ENCODE measurements at places on chromosomes 12 and 14.

GRCh38 chr12:31353750-31354708 is 28.1 kb upstream of the SINHCAF start:
- no peak for DNase-seq

GRCh38 chr12:105206686-105207374 is 29.1 kb downstream of the APPL2 start:
- no peak for DNase-seq

DNA sequence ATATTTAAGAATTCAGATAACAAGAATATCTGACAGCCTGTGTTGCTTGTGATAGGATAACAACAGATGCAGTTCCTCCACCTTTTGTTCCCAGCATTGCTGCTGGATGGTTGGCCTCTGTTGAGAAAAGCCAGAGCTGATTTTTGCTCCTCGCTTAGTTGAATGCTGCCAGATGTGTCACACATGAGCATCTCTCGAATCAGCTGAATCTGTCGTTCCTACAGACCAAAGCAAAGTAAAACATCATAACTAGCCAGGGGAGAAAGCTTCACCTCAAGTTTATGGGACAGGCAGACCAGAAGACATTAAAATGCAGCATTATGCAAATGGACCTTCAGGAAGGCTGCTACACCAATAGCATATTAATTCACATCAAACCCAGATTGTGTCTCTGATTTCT is 20.1 kb downstream of the RACGAP1 start:
- no peak for DNase-seq

GRCh38 chr14:73833034-73833433 is 18.6 kb upstream of the PTGR2 start:
- DNase-seq = no peak

DNA sequence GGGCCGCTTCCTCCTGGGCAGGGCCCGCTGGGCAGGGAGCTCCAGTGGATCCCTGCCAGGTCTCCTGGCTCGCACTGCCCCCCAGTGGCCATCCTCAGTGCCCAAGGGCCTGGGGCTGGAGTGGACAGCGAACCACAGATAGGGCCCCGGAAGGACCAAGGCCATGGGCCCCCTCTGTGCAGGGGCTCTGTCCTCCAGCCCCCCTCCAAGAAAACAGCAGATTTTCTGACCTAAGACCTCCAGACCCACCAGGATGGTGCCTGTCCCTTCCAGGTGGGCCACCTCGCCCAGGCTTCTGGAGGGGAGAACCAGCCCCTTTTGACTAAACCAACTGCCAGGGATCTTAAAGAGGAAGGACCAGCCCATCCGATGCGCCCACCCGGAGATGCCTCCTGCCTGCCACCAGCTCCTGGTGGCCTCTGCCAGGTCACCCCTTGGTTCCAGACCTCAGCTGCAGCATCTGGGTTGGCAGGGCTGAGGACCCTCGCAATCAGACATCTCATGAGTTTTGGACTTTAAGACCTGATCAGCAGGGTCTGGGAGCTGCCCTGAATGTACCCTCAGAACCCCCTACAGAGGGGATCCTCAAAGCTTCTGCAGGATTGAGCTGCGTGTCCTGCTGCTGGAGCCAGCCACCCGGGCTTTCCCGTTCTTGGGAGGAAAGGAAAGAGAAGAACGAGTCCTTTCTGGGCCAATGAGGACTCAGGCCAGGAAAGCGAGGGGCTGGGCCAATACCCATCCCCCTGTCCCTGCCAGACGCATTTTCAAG is 325.8 kb upstream of the DIO3 start:
- DNase-seq = peak; percentile 78

GRCh38 chr12:80183939-80184338 is 84.6 kb downstream of the OTOGL start:
- no peak for DNase-seq

DNA sequence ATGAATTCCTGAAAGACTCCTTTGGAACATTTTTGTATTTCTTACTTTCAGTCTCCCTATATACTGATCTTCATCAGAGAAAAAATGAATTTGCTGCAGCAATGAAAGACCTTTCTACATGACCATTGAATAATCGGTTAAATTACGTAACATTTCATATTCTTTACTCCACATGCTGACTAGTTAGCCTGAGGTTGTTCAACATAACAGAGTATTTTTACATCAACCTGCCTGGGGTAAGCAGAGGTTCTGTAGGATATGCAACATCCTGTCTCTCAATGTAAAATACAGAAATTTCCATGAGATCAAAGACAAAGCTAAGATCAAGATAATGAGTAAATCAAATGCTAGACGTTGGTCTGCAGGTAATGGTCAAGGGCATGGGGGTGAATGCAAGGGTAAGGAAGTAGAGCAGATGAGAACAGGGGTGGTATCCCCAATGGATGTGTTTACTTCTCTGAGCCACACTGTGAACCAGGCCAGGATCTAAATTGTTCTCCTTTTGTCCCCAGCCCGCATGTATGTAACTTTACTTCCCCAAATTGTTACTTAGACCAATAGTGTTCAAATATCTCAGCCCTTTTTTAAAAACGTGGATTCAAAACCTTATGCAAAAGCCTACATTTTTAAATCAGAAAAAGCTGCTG is 45.4 kb downstream of the DUSP6 start:
- DNase-seq = no peak

GRCh38 chr14:49303946-49304516 is 282.1 kb downstream of the RPS29 start:
- no peak for DNase-seq

- no peak for DNase-seq
Measured at GRCh38 chr14:29442696-29443095, 485.0 kb downstream of the PRKD1 start.

- DNase-seq = peak; percentile 10
Measured at GRCh38 chr12:27123642-27124041, 41.3 kb upstream of the C12orf71 start.

GRCh38 chr12:29907461-29907860 is 123.7 kb upstream of the TMTC1 start:
- no peak for DNase-seq

- peak; percentile 35 for DNase-seq
Measured at GRCh38 chr14:90599748-90600507, 203.1 kb downstream of the CALM1 start.

DNA sequence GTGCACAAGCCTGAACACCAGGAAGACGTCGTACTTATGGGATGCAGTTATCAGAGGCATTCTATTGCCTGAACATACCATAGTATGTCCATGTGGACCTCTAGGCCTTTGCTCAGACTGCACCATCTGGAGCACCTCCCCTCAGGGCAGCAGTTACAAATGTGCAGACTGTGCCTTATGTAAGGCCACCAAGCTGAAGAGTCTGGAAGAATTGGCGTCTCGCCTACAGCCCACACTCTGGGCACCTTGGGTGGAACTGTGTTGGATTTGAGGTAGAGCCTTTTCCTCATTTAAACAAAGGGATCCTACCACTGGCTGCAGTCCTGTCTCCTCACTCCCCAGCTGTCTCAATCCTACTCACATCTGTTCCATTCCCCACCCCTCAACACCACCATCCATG is 204.3 kb upstream of the FRMD6 start:
- no peak for DNase-seq

DNA sequence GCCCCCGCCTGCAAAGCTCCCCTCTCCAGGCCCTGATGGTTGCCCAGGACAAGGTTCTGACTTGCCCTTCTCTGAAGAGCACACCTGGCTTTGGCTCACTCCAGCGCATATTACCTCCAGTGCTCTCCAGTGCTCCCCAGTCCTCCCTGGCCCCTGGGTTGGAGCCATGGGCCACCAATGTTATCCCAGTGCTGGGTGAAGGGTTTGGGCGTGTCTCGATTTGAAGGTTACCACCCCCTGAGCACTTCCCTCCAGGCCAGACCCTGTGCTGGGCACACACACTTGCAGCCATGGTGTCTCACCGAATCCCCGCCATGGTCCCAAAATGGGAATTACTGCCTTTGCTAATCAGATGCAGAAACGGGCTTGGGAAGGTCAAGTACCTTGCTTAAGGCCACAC is 11.1 kb downstream of the RITA1 start:
- DNase-seq = no peak

- DNase-seq = no peak
Measured at GRCh38 chr12:103793046-103793445, 48.0 kb downstream of the NT5DC3 start.

GRCh38 chr14:54278087-54278486 is 118.7 kb upstream of the CDKN3 start:
- DNase-seq = no peak

DNA sequence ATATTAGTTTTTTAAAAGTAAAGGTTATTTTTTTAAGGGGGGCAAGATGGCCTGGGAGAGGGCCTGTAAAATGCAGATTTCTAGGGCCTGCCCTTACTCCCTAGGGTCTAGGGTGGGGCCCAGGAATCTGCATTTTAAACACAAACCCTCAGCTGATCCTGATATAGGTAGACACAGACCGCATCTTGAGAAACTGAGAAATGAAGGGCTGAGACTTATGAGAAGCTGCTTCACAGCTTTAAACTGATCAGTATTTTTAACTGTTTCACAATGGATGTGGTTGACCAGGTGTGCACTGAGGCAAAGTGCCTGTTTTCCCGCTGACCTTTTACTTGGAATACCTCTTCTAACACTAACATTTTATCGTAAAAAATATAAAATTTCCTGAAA is 84.0 kb downstream of the CCDC88C start:
- no peak for DNase-seq

DNA sequence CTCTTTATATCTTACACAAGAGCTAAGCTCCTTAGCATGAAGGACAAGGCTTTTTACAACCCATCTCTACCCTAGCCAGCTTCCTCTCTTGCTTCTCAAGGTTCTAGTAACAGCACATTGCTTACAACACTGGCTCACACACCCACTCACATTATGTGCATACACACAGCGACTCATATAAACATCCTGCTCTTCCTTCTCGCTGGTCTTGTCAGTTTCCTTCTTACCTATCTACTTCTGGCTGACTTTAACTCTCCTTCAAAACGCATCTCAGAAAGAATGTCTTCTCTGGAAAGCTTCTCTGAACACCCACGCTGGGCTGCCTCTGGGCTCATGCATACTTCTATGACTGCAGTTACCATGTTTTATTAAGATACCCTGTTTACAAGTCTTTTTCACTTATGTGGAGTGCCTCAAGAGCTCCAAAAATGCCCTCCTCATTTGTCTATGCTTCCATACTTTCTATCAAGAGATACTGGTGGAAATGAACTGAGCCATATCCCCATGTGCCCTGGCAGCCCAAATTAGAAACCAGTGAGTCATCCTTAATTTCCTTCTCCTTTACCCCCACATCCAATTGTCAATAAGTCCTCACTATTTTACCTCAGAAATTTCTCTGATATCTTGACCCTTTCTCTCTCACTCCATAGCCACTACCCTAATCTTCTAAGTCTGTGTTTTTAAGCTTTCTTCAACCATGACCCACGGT is 126.9 kb upstream of the KRAS start:
- DNase-seq = no peak

DNA sequence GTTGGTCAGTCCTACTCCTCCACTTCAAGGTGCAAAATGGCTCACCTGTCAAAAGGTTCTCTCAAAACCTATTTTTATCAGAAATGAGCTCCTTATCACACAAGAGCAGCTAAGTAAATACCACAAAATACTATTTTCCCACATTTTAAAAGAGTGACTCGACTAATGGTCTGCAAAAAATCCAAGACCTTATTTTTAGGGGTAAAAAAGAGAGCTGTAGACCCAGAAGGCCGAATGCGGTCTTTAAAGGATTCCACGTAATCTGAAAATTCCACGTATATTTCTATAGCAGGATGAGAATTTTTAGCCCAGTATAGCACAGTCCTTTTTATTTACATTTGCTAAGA is 3.8 kb downstream of the C14orf93 start:
- DNase-seq = no peak

- no peak for DNase-seq
Measured at GRCh38 chr14:37596790-37597472, 1.5 kb downstream of the TTC6 start.

GRCh38 chr14:104979758-104980610 is 1.8 kb upstream of the AHNAK2 start:
- peak; percentile 67 for DNase-seq

DNA sequence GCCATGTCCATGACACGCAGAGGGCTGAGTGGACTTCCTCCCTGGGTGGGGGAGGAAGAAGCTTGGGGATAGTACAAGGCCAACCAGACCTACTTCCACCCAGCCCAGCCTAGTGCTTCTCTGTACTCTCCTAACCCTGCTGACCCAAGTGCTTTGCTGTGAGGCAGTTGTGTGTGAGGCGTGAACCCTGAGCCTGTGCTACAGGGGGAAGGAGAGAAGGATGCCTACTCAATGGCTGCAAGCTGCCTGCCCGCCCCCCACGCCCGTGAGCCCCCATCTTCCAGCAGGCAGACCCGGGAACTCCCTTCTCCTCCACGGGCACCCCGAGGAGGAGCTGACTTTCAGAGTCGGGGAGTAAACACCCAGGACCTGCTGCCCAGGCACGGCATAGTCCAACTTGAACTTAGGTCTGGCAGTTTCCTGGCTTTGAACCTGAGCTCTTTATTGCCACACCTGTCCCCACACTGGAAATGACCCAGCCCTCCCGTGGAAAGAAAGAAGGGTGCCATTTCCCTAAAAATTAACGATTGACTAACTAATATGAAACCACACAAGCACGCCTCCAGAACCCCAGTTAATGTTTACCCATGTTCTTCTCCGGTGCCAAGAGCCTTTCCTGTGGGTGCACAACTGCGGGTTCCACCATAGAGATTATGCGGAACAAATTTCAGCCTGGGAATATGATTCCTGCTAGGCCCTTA is 10.8 kb downstream of the ALDH2 start:
- DNase-seq = peak; percentile 50

DNA sequence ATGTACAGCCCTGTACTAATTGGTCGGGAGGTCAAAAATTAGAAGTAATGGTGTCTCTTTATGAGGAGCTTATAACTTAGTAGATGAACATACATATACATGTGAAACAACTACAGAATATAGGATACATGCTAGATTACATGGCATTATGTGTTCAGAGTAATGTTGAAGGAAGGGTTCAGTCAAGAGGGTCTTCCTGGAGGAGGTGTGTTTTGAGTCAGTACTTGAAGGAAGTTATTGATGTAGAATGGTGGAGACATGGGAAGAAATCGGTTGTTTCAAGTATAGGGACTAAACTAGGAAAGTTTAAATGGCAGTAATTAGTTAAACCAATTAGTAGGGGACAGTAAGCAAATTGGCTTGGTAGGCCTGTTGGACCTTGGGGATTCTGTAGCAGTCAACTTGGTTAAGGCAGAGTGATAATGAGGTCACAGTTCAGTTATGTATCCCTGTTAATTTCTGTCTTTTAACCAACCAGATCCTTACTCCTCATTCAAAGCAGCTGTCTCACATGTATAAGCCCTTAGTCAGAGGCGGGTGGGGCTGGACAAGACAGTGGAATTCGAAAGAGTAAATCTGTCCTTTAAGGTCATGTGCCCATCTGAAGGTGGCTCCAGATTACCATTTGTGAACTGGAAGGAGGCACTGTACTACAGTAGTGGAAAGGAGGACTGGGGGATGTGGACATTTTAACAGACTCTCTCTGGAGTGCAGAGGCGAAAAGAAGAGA is 3.5 kb upstream of the ANKRD52 start:
- peak; percentile 85 for DNase-seq

- no peak for DNase-seq
Measured at GRCh38 chr12:122265476-122265875, 818 bp downstream of the VPS33A start.
